GM23338 (cell line): ENCODE measurements at places on chromosomes 5 and 9. TPM values are rescaled to one million over a fixed set of nuclear protein-coding genes. Genes with fewer than 3 reads are reported as not detected.

- DNase-seq, result peak; percentile 26
- H3K4me1 ChIP-seq, result peaks cover 8% of the 10 kb centered on the region; the same call in 1 of the 2 replicates
- no peak overlapping the region for H3K4me3 ChIP-seq
- H3K36me3 ChIP-seq, result no peaks in the 10 kb centered on the region
- H3K27me3 ChIP-seq, result no peaks in the 10 kb centered on the region
- no peak overlapping the region for H3K27ac ChIP-seq
Measured at GRCh38 chr9:117286245-117286644, 128.6 kb downstream of the ASTN2 start.

- no peak overlapping the region for H3K4me3 ChIP-seq
- H3K27ac ChIP-seq, result no peak overlapping the region
- H3K4me1 ChIP-seq, result peaks cover 4% of the 10 kb centered on the region; the same call in 1 of the 2 replicates
- no peak for DNase-seq
- H3K27me3 ChIP-seq, result no peaks in the 10 kb centered on the region
Measured at GRCh38 chr9:95822583-95823431, 52.7 kb upstream of the ERCC6L2 start.

PLPPR1 gene
- 1.3 and 1.5 TPM in 2 replicates for polyA plus RNA-seq

PCDHGA6 gene
- polyA plus RNA-seq, result 0.99 and 1.2 TPM in 2 replicates

GRCh38 chr9:99345451-99345850, 123.4 kb downstream of the SEC61B start:
- DNase-seq, result no peak
- no peak overlapping the region for H3K27ac ChIP-seq
- no peaks in the 10 kb centered on the region for H3K4me1 ChIP-seq

GARIN3 gene
- not detected in 2 replicates for polyA plus RNA-seq

ROR2 gene
- polyA plus RNA-seq, result 6.0 and 8.1 TPM in 2 replicates

DNA sequence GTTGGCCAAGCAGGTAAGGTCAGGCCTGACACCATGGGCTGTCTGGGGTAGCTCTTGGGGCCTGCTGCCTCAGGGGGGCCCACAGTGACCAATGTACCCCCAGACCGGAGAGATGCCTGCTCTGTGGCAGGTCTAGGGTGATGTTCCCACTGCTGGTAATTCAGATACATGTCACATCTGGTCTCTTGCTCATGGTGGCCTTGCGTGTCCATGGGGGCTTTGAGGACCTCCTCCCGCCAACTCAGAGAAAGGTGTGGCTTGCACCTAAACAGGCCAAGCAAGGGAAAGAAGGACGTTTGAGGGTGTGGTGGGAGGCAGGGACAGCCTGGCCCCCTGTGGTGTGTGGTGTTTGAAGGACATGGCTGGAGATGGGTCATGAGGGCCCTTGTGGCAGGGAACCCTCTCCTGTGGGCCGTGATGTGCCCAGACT, 75.2 kb downstream of the PHF2 start:
- no peaks in the 10 kb centered on the region for H3K27me3 ChIP-seq
- no peak for DNase-seq
- H3K4me1 ChIP-seq, result no peaks in the 10 kb centered on the region
- no peak overlapping the region for H3K4me3 ChIP-seq
- H3K36me3 ChIP-seq, result no peaks in the 10 kb centered on the region
- H3K27ac ChIP-seq, result no peak overlapping the region

DNA sequence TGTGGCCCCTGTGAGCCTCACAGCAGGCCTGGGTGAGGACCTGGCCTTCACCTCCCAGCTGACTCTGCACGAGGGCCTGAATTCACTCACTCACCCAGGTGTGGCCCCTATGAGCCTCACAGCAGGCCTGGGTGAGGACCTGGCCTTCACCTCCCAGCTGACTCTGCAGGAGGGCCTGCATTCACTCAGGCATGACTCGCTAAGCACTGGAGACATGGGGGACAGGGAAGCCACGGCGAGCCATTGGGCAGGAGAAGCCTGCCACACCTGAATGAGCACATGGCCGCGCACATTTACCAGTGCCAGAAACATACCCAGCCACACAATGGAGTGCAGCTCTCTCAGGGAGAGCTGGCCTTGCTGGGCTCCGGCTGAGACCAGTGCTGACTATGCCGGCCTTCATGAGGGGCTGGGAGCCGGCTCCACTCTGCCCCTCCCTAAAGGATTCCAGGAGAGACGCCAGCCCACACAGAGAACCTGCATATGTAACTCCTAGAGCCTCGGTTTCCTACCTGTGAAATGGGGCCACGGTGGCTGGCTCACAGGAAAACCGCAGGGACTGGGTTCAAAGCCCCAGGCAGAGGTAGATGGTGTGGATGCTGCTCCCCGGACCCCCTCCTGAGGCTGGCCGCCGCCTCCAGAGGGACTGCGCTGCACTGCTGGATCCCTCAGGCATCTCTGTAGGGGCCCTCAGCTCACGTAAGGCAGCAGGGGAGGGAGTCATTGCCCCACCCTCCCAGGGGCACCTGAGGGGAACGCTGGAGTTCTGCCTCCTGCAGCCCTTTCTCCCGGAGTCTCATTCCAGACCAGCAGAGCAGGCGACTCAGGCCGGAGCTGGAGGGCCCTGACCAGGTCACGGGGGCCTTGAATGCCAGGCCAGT, 7.2 kb downstream of the ADAMTS2 start:
- H3K36me3 ChIP-seq, result no peaks in the 10 kb centered on the region
- no peak for DNase-seq
- H3K4me1 ChIP-seq, result peaks cover 7% of the 10 kb centered on the region

GRCh38 chr5:36009698-36010097, 18.5 kb upstream of the UGT3A1 start:
- H3K27me3 ChIP-seq, result no peaks in the 10 kb centered on the region
- H3K4me3 ChIP-seq, result no peak overlapping the region
- H3K4me1 ChIP-seq, result no peaks in the 10 kb centered on the region

GRCh38 chr5:68382640-68383039, 167.1 kb downstream of the PIK3R1 start:
- H3K27ac ChIP-seq, result no peak overlapping the region
- DNase-seq, result no peak
- H3K4me3 ChIP-seq, result no peak overlapping the region
- H3K36me3 ChIP-seq, result no peaks in the 10 kb centered on the region
- no peaks in the 10 kb centered on the region for H3K27me3 ChIP-seq

- H3K4me3 ChIP-seq, result no peak overlapping the region
- H3K36me3 ChIP-seq, result no peaks in the 10 kb centered on the region
- H3K4me1 ChIP-seq, result no peaks in the 10 kb centered on the region
- no peaks in the 10 kb centered on the region for H3K27me3 ChIP-seq
- H3K27ac ChIP-seq, result no peak overlapping the region
- no peak for DNase-seq
Measured at GRCh38 chr5:54761213-54761701, 224.1 kb downstream of the ESM1 start.

DNA sequence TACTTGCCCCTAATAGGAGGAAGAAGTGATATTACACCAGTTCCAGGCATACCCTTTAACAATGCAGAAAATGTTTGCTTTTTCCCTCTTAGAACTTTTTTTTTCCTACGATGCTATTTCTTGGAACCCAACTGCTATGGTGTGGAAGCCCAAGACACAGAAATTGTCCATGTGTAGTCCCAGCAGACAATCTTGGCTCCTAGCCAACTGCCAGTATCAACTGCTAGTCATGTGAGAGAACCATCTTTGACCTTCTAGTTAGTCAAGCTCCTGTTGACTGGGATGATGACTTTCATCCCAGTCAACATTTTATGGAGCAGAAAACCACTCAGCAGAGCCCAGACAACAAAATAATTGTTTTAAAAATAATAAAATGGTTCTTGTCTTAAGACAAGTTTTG, 532.4 kb downstream of the TLR4 start:
- no peaks in the 10 kb centered on the region for H3K4me1 ChIP-seq
- no peak overlapping the region for H3K27ac ChIP-seq

DNA sequence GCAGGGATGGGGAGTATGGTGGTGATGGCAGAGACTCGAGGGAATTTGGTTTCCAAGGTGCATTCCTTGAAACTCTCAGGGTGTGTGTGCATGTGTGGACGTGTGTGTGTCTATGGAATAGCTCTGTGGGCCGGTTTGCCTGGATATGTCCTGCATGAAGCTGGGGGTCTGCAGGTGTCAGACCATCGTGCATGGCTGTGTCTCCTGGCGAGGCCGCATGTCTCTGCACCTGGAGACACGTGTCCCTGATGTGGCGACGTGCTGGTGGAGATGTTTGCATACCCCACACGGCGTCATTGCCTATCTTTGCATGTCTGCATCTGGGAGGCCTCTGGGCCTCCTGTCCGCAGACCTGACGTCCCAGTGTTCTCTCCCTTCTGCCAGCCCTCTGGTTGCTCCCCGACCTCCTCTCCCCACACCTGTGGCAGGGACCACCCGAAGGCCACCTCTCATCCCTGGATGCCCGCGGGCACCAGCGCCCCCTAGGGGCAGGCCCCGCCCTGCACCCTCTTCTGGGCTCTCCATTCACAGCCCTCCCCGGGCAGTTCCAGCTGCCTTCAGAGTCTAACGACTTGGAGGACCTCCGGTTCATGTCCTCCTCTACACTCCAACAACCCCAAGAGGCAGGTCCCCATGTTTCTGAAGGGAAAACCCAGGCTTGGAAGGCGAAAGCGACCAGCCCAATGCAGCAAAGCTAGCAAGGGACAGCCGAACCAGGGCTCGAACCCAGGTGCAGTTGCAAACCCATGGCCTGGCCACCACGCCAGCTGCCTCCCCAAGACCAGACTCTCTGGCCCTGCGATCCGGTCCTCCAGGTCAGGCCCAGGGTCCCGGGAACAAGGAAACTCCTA, 88.6 kb downstream of the LMX1B start:
- H3K27ac ChIP-seq, result no peak overlapping the region
- H3K27me3 ChIP-seq, result peaks cover 26% of the 10 kb centered on the region
- H3K4me3 ChIP-seq, result no peak overlapping the region
- peaks cover 3% of the 10 kb centered on the region for H3K4me1 ChIP-seq

CYSRT1 gene
- 2.0 and 3.2 TPM in 2 replicates for polyA plus RNA-seq

SLCO4C1 gene
- 1.9 and 2.4 TPM in 2 replicates for polyA plus RNA-seq

DNA sequence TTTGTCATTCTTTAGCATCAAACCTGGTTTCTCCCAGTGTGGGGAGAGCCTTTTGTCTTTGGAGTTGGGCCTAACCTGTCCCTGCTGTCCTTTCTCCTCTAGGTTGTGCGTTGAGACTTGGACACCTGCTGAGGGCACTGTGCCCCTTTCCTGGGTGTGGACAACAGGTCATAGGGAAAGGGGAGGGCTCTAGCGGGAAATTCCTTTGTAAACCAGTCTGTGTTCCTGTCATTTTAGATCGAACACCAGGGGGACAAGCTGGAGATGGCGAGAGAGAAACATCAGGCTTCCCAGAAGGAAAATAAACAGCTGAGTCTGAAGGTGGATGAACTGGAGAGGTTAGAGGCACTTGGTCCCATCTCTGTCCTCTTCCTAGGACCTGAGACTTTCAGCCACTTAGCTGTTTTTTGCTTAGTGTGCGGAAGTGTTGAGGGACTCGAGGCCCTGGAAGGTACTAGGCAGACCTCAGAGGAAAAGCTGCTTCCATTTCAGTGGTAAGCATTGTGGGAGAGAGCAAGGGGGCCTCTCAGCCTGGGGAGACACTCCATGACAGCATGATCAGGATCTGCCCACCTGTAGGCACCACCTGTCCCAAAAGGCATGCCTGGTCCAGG, 8.6 kb upstream of the GLE1 start:
- H3K36me3 ChIP-seq, result peaks cover 6% of the 10 kb centered on the region; the same call in 1 of the 2 replicates
- H3K27me3 ChIP-seq, result no peaks in the 10 kb centered on the region
- H3K4me3 ChIP-seq, result no peak overlapping the region
- DNase-seq, result peak; percentile 51
- H3K4me1 ChIP-seq, result no peaks in the 10 kb centered on the region
- H3K27ac ChIP-seq, result no peak overlapping the region

DNA sequence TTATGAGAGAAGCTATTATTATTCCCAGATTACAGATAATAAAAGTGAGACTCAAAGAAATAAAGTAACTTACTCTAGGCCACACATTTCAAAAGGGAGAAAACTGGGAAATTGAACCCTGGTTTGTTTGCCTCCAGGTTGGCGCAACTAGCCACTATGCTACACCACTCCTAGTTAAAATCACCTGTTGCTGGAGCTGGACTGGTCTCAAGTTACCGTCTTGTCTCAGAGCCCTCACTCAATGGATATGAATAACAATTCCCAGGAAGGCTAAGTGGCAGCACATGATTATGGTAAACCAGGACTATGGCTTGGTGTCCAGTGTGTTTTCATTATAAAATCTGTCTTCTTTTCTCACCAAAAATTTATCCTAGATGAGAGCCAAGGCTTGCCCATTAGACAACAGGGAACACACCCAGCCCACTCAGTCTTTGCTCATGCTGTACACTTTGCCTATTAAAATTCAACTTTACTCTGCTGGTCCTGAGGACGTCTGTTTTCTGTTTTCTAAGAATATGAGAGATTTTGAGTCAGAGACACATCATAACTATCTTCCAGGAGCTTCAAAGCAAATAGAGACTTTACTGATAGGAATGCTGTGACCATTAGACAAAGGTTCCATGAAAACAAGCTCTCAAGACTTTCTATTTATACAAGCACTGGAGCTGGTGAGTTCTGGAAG, 58.1 kb downstream of the ADRB2 start:
- H3K27ac ChIP-seq, result no peak overlapping the region
- no peak overlapping the region for H3K4me3 ChIP-seq
- H3K36me3 ChIP-seq, result no peaks in the 10 kb centered on the region
- no peak for DNase-seq

DNA sequence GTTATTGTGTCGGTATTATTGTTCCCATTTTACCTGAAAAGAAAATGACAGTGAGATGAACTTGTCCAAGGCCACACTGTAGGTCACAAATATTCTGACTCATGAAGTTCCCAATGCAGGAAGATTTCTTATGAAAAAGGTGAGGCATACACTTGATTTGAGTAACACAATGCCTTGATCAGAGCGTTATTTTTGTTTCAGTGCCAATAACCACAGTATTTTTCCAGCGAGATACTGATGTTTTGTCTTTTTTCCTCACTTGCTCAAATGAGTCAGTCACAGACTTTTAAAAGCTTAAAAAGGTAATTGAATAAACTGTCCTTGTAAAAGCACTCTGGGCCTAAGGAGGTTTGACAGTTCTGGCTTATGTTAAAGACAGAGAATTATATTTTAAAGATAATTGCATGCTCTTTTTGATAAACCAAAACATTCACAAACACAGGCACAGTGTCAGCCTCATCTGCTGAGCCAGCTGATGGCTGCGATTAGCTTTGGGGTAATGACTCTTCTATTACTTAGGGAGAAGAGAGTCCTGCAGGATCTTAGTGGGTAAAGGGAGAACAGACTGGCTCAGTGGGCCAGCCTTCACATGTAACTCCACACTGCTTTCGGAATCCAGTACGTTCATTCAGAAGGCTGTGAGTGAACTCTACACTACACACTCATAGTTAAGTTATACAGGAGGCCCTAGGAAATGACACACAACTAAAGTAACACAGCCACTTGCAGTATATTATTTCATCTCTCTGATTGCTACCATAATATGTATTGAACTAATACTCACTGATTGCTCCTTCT, 165.5 kb upstream of the CD180 start:
- H3K4me3 ChIP-seq, result no peak overlapping the region

DNA sequence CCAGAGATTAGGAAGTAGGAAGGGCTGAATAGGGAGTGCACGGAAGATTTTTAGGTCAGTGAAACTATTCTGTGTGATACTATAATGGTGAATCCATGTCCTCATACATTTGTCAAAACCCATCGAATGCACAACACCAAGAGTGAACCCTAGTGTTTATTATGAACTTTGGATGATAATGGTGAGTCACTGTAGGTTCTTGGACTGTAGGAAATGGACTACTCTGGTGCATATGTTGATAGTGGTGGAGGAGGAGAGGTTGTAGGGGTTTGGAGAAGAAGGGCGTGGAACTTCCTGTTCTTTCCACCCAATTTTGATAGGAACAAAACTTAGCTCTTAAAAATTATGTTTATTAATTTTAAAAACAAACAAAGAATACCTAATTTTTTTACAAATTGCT, 14.3 kb downstream of the CTSL start:
- 0 out of 2 replicates have a peak, but pooled peaks cover 5% of the 10 kb centered on the region for H3K36me3 ChIP-seq
- no peaks in the 10 kb centered on the region for H3K4me1 ChIP-seq
- no peak for DNase-seq
